T-helper 2 cell (primary cell): ENCODE measurements at places on chromosomes 3 and 15.
A peak's percentile ranks its signal among the peaks of the same experiment; 100 is the strongest.

DNA sequence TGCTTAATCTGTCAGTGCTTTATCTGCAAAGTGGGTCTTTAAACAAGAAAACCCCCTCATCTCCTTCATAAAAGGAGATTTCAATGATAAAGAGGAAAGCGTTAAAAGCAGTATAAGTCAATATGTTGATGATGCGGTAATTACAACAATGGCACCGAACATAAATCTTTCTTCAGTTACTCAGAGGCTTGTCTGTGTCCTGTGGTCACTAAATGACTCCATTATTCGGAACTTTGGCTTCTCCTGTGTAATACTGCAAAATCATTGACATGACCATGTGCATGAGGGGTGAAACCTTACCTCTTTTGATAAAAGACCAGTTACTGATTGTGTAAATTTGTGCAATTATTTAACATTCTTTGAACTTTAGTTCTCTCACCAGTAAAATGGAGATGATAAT lies 4.8 kb upstream of the USP3 start:
- no peak for DNase-seq

- no peak for DNase-seq
These were observed 13.4 kb upstream of the SATB1 start for GRCh38 chr3:18438586-18438985.

DNA sequence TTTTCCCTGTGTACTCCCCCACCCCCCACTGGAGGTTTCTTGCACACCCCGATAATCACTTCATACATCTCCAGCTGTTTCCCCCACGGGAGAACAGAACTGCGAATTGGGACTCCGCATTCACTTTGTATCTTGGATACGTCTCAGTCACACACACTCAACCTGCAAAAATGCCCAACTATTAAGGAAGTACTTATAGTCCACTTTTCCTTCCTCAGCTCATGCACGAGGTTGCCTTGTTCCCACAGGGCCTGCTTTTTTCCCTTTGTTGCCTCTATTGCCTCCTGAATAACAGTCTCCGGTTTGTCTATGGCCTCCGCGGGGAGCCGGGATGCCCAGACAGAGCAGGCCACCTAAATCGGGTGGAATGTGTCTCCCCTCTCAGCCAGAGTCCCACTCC lies 282.3 kb downstream of the PYDC2 start:
- no peak for DNase-seq

- DNase-seq: no peak
These were observed 58.1 kb upstream of the FOXP1 start for GRCh38 chr3:71641674-71642073.

GRCh38 chr3:136885357-136886213 lies 23.6 kb downstream of the NCK1 start:
- DNase-seq: peak; percentile 73

DNA sequence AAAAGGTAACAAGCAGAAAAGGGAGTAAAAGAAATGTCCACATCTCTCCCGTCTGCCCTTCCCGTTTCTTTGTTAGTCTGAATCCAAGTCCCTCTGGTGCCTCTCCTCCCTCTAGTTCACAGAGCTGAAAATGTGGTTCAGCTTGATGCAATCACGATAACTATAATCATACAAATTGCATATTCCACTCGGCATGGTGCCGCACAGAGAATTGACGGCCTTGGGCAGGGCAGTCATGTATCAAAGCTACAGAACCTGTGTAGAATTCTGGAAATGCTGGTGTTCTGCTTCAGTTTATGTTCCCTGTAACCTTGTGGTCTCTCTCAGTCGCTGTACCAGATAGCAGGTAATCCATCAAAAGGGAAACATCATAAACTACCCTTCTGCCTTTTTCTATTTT lies 562.9 kb upstream of the CBLB start:
- DNase-seq: no peak

- DNase-seq: no peak
These were observed 66.1 kb upstream of the NR2F2 start for GRCh38 chr15:96264351-96264798.

GRCh38 chr15:69058830-69059556 lies 44.5 kb downstream of the NOX5 start:
- DNase-seq: peak; percentile 61

DNA sequence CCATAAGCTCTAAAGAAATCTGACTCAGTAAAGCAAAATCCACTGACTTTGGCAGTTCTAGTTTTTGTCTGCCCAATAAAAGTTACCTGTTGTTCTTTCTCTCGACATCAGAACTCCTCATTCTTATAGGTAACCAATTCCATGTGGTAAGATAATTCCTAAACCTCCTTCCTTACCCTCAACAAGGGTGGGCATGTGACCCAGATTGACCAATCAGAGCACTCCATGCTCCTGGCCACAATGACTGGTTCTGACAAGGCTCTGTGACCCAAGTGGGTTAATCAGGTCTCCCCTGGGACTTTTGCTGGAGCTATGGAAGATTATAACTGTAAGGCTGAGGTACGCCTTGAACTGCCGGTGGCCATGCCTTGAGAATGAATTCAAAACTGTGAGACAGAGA lies 31.7 kb downstream of the LINS1 start:
- no peak for DNase-seq

- DNase-seq: no peak
These were observed 549 bp downstream of the C3orf18 start for GRCh38 chr3:50567011-50567385.

DNA sequence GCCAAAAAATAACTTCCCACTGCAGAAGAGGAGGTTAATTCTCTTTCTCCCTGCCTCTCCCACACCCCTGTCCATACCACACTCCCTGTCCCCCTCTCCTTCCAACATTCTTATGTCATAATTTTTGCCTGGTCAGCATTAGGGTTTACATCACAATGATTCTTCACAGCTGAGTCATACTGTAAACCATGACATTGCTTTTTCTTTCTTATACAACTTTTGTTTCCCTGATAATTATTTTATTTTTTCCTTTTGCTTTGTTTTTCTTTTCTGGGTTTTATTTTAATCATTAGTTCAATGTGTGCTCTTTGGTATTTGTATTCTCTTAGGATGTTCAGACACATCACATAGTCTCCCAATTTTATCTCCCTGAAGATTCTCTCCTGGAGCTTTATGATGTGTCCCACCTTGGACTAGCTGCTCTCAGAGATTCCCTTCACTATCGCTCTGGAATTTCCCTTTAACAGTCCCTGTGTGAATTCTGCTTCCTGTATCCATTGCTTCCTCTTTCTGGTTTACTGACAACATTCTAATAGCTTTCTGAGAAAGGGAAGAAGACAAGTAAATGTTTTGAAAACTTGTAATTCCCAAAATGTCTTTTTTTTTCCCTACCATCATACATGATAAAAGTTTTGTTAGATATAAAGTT lies 70.7 kb downstream of the SOX2 start:
- DNase-seq: no peak

GRCh38 chr3:194938845-194939531 lies 253.3 kb downstream of the FAM43A start:
- DNase-seq: no peak

- DNase-seq: no peak
These were observed 115.9 kb downstream of the IQSEC1 start for GRCh38 chr3:12957339-12957738.

DNA sequence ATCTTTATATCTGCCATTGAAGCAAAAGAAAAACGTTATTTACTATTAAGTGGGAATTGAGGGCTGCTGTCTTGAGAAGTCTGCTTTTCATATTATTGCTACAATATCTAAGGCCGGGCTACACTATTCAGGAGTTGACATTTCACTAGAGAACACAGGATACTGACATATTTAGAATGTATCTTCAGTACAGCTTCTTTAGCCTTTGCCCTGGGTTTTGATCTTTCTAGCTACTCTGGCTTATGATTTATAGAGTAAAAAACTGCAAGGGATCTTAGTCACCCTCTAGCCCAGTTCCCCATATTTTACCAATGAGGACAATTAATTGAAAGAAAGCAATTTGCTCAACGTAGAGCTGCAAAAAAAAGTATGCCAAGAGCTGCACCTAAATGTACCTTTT lies 307.4 kb upstream of the DPPA4 start:
- no peak for DNase-seq

DNA sequence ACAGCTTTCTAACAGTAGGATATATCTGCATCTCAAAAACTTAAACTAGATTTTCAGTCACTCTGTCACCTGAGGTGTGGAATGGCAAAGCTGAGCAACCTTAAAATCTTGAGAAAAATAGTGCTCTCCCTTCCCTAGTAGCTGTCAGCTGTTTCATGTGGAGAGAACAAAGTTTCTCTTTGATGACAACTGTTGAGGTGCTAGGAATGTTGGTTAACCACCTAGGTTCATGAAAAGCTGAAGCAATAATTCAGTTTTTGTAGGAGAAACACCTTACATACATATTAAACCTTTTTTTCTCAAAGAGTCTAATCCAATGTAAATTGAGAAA lies 40.8 kb downstream of the TCF12 start:
- no peak for DNase-seq

GRCh38 chr15:90225504-90226234 lies 8.1 kb downstream of the CIB1 start:
- DNase-seq: no peak

DNA sequence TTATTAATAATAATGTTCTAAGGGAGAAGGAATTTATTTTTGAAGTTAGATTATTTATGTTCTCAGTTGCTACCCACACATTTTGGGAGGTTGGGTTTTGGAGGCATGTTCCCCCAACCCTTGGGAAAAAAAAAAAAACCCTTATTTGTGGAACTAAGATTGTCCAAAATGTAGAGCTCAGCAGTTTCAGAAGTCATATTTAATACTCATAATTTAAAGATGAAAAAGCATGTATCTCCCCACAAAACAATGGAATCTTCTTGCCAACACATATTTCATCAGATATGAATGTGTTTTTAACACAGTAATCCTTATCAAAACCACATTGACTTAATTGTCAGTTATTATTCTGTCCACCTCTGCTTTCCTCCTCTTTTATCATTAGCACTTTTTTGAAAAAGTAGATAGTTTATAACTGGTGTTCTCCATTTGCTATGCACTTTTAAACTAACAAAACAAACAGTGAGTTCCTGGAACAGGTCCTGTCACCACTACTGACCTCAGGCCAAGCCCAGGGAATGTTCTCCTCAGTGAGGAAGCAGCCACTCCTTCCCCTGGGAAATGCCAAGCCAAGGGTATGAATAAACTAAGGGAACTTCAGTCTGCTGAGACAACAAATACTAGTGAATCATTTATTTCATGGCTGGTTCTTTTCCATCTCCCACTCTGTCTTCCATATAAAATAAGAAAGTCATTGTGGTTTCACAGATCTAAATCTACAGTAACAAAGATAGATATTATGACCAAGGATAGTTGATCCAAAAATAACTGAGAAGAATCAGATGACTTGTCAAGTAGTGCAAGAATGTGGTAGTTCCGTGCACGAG lies 414.4 kb upstream of the ALCAM start:
- no peak for DNase-seq

DNA sequence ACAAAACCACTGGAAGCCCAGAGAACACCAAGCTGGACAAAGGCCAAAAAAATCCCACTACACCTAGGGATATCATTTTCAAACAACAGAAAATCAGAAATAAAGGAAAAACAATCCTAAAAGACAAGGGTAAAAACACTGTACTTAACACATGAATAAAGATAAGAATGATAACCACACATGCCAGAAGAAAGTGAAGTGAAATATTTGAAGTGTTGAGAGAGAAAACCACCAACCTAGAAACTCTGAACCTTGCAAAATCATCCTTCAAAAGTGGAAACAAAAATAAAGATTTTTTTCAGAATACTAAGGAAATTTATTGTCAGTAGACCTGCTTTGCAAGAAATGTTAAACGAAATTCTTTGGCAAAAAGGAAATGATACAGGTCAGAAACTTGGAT lies 45.1 kb downstream of the KPNA1 start:
- no peak for DNase-seq

GRCh38 chr3:33250712-33251111 lies 26.5 kb upstream of the FBXL2 start:
- no peak for DNase-seq

DNA sequence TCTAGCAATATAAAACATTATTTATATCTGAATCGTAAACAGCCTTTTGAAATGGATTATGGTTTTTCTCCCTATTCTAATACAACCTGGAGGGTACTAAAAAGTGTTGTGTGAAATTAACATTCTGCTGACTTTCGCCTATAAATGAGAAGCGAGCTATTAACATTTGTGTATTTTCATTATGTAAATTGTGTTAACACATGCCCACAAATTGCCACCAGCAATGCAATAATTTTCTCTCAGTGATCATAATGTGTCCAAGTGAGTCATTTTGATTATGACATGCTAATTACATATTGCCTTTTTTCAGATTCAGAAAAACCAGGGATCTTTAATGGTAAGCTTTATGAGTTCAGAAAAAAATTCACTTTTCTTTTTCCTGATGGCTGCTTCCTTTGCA lies 77.4 kb upstream of the SKOR1 start:
- DNase-seq: no peak

GRCh38 chr3:69697381-69697780 lies 41.9 kb upstream of the MITF start:
- DNase-seq: no peak

GRCh38 chr15:93188236-93188635 lies 99.2 kb upstream of the RGMA start:
- DNase-seq: no peak

GRCh38 chr15:84749111-84749991 lies 959 bp downstream of the ZNF592 start:
- peak; percentile 26 for DNase-seq

- no peak for DNase-seq
These were observed 25.8 kb downstream of the GRIP2 start for GRCh38 chr3:14514323-14514720.

DNA sequence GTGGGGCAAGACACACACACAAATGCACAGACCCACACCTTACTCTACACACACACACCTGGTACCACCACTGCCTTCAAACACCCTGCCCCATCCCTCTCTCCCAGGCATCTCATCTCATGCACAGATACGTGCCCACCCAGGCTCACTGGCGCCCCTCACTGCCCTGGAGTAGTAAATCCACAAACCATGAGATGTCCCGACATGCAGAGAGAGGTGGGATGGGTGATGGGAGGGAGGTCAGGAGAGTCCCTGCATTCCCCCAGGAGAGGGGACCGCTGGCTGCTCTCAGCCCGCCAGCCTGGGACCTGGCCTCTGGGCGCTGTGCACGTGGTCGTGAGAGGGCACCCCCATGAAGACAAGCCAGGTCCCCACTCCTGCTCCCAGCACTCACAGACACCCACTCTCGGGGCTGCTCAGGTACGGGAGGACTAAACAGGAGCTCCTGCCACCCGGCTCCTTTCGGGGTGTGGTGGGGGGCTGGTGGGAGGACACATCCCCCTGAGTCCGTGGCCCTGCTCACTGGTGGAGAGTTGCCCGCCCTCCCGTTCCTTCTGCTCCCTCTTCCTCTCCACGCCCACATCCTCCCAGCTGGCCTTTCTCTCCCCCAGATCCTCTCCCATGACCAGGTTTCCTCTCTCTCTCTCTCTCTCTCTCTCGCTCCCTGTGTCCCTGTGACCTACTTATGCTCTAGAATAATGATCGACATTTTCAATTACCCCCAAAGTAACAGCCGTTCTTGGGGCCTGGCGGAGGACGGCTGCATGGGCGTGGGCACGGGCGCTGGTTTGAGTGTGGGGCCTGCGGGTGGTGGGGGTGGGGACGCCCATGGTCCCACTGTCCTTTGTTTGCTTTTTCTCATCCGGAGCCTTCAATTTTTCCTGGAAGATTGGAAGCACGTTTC lies 18.9 kb upstream of the CSPG4 start:
- DNase-seq: no peak

GRCh38 chr3:27679691-27680090 lies 42.4 kb downstream of the EOMES start:
- no peak for DNase-seq
